ENCODE measurements at places on chromosomes 7 and 10. TPM values are rescaled to one million over a fixed set of nuclear protein-coding genes. Genes with fewer than 3 reads are reported as not detected.

MEST gene
- 24.3 TPM for total RNA-seq

TCF7L2 gene
- 20.4 TPM for total RNA-seq

SPDYE9 gene
- total RNA-seq = not detected

TMEM176B gene
- 0.97 TPM for total RNA-seq

GRID2IP gene
- total RNA-seq = not detected

IGFBP1 gene
- 0.12 TPM for total RNA-seq

NEBL gene
- total RNA-seq = not detected

NPC1L1 gene
- not detected for total RNA-seq

DBF4 gene
- total RNA-seq = 14.0 TPM

RAB19 gene
- total RNA-seq = not detected

HOXA5 gene
- not detected for total RNA-seq

GRM3 gene
- not detected for total RNA-seq

SNX13 gene
- 49.8 TPM for total RNA-seq

FXYD4 gene
- total RNA-seq = not detected

LRRTM3 gene
- not detected for total RNA-seq

MYH16 gene
- total RNA-seq = not detected

PRRT4 gene
- 0.16 TPM for total RNA-seq

MEOX2 gene
- total RNA-seq = 4.5 TPM

HTR7 gene
- total RNA-seq = 2.7 TPM

PON1 gene
- not detected for total RNA-seq

HOXA4 gene
- total RNA-seq = not detected

FAM25G gene
- total RNA-seq = not detected
